ENCODE measurements at places on chromosomes 7 and 10.

DNA sequence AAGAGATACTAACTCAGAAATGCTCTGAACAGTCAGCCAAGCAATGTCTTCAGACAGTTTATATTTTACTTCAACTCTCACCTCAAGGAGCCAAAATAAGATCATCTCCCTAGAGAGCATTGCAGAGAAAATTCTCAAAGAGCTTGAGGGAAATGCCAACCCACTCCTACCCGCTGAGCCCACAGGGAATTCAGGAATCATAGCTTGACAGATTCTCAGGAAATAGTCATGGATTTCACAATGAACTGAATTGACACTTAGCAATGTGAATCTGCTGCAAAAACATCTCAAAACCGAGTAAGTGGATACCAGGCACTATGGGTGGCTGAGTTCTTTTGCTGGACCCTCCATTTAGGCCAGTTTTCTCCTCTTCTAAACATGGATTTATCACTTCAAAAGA lies 9.8 kb upstream of the PLAC9 start:
- DNase-seq = no peak

GRCh38 chr7:91880413-91881241 lies at the start of gene MTERF1:
MTERF1 (minus strand) TSS chr7:91880702; CDS start chr7:91880083, 619 bp downstream.
- DNase-seq = no peak

- DNase-seq = no peak
These were observed 489 bp downstream of the MAP3K8 start for GRCh38 chr10:30434273-30435072.

DNA sequence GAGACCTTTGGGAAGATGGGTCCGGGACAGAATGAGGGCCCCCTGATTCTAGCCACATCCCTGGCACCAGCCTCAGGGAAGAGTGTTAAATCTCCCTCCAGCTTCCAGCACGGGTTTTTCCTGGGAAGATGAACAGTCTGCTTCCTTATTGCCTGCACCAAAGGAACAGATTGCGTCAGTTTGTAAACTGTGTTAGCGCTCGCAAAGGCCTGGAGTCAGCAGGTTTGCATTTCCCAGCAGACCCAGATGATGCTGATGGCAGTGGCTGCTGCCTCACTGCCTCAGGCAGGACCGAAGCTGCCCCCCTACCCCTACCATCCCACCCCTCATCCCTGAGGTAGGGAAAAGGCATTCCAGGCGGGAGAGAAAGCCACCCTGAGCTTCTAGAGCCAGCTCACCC lies 34.6 kb upstream of the LRRC4 start:
- DNase-seq = no peak

GRCh38 chr7:21999896-22000295 lies 54.2 kb upstream of the CDCA7L start:
- no peak for DNase-seq

DNA sequence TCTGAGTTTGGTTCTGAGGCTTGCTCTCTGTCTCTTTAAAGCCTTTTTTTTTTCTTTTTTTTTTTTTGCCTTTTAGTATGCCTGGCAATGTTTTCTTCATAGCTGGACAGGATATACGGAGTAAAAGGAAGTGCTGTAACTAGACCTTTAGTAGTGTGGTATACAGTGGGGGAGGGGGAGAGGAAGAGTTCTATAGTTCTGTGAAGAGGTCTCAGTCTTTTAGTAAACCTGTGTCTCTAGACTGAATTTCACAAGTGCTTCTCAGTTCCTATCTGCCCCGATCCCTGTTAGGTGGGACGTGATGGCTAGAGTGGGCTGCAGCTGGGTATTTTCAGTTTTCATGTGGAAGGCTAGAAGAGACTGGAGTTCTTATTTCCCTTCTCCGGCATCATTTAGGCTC lies 3.1 kb upstream of the ABCC2 start:
- no peak for DNase-seq

DNA sequence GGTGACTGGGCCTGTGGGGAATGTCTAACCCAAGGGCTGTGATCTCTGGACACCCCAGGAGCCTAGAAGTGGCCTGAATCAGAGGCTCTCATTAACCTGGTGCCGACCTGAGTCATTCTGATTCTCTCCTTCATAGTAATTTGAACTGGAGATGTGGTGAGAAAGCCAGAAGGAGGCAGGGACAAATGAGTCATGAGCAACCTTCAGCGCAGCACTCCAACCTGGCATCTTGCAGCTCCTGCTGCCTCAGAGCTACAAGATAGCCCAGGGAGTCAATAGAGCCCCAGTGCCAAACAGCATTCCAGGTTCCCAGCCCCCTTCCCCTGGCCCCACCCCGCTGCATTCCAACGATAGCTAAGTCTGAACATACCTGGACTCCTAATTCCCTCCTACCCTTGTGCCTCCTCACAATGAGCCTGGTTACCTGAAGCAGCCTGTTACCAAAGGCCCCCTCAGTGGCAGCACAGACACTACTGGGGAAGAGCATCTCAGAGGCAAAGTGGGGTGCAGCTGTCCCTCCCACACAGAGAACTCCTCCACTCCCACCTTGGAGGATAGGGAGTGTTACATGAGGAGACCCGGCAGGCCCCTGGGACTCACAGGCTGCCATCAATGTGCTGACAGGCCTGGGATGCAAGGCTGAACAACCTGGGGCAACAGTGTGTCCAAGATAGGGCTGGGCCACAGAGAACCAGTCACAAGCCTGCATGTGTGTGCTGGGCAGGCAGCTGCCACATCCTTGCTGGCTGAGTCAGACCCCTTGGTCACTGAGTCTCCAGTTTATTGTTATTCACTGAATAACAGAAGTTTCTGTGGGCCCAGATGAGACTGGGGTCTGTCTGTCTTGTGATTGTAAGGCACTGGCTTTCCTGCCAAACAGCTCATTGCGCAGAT lies 76.8 kb upstream of the LEP start:
- DNase-seq = no peak

GRCh38 chr7:137934941-137935883 lies 66.7 kb downstream of the CREB3L2 start:
- DNase-seq = no peak

- no peak for DNase-seq
These were observed 1291.5 kb downstream of the TYW1 start for GRCh38 chr7:68288144-68288593.

DNA sequence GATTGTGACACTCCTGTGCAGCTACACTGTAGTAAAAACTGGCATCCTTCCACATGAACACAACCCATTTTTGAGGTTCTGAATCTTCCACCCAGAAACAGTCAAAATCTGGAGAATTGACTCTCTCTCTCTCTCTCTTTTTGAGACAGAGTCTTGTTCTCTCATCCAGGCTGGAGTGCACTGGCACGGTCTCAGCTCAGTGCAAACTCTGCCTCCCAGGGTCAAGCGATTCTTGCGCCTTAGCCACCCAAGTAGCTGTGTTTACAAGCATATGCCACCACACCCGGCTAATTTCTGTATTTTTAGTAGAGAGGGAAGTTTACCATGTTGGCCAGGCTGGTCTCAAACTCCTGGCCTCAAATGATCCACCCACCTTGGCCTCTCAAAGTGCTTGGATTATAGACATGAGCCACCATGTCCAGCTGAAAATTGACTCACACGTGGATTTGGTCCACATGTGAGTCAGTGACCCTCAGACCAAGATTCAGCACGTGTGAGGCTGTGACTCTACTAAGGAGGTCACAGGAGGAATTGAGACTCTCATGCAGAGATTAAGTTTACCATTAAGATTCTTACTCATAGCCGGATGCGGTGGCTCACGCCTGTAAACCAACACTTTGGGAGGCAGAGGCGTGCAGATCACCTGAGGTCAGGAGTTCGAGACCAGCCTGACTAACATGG lies 12.1 kb upstream of the ZNF107 start:
- no peak for DNase-seq

GRCh38 chr7:16071246-16071857 lies 350.0 kb downstream of the CRPPA start:
- no peak for DNase-seq

DNA sequence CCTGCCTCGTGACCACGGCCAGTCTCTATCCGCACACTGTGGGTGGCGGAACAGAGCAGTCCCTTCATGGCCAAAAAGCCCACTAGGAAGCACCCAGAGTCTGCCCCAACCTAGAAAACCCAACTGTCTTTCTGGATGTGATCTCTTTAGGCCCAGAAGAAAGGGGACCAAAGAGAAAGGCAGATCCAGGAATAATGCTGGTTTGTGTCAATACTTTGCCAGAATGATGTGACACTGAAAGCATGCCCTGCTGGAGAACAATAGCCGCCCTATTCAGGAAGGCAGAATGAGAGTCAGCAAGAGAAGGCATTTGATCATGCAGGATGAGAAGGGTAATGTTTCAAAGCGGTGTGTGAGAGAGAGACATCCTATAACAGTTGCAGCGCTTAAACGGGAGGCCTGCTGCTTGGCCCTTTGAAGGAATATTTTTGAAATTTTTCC lies 274.7 kb downstream of the USP6NL start:
- no peak for DNase-seq

GRCh38 chr7:26483843-26484242 lies 192.2 kb downstream of the SNX10 start:
- DNase-seq = no peak

DNA sequence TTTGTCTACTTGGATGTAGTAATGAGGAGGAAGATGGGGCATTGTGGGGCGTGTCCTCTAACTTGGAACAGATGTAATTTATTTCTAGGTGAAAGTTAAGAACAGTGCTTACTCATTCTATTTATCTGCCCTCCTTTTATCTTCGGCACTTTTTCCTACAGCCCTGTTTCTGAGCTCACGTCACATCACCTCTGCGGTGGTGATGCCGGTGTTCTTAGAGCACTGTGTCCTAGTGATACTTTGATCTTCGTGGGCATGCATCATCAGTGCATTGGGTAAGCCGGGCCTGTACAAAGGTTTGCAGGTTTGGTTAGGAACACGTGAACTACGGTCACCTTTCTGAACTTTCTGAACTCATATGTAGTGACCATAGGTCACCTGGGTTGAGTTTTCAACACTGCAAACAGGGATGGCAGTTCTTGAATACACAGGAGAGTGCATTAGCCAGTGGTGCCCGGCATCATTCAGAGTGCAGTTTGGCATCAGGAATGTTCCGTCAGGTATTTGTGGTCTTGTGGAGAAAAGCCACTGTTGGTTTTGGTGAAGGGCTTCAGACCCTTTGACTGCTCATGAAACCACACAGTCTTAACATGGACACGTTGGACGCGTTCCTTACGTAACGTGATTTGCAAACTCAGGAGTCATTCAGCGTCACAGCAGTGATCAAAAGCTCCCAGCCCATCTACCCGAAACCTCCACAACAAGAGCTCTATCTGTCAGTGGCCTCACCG lies 5.6 kb downstream of the POR start:
- DNase-seq = no peak

- no peak for DNase-seq
These were observed 9.8 kb downstream of the COBL start for GRCh38 chr7:51306761-51307160.

- no peak for DNase-seq
These were observed 14.1 kb upstream of the NRBF2 start for GRCh38 chr10:63119041-63119440.

DNA sequence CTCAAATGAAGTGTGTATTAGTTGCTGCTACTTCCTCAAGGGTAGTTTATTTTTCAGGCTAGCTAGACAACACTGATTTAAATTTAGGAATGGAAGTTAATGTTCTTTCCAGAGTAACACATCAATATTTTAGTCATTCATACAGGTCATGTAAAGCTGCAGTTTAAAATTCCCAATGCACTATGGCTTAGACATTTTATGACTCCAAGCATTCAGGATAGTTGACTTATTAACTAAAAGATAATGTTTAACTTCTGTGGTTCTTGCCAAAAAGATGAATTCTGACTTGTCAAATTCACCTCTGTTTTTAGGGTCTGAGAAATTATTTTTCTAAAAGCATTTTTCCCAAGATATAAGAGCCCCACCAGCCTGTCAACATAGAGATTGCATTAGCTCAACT lies 131.9 kb downstream of the TFPI2 start:
- DNase-seq = no peak

DNA sequence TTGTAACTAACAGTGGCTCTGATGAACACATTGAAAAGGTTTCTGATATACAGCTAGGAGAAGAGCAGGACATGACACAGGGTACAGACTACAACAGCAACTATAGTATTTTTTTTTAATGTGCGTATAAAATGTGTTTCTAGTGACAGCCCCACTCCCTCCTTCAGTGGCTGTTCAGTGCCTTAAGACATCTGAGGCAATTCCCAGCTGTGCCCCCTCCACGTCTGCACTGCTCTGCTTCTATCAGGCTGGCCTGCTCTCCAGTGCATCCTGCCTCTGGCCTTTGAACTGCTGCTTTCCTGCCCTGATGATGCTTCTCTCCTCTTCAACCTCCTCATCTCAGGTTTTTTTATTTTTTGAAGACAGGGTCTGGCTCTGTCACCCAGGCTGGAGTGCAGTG lies 111.2 kb downstream of the SPAG6 start:
- DNase-seq = no peak

DNA sequence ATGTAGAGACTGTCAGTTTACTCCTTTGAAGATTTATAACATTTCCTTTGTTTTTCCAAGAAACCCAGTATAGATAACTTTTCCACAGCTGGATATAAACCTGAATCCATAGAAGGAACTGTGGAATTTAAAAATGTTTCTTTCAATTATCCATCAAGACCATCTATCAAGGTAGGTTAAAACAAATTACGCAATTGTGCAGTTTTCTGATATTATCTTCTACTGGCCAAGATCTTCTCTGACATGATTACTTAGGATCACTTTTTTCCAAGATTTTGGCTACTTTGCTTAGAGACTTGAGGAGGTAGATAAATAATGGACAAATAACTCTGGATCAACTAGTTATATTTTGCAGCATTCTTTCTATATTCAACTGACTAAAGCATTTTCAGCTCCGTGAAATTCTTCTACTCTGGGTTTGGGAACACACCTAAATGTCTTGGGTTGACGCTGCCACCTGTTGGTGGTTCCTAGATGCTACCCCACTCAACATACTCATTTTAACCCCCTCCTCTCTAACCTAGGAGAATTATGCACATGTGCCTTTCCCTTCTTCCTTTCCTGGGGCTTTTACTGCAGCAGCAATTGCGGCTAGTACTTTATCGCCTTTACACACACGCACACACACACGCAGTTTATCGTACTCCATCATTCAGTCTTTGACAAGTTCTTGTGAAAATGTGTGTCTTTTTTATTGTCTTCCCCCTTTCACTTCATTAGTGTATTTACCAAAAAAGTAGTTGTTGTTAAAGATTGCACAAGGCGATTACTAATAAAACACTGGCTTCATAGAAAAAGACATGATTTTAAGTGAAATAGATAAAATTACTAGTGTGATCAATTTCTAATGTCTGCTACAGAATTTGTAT lies 32.7 kb downstream of the ABCB5 start:
- DNase-seq = no peak
